Stimulated activated CD8-positive, alpha-beta memory T cell treated with anti-CD3 and anti-CD28 coated beads, Interleukin-4, amount 100 ng/mL, for 1 hour (primary cell): ENCODE measurements at places on chromosomes 16 and 17.

GRCh38 chr17:37643869-37644268 lies 623 bp upstream of the DDX52 start:
- no peak for DNase-seq

- no peak for DNase-seq
Measured at GRCh38 chr17:82424001-82424862, 5.8 kb upstream of the OGFOD3 start.

DNA sequence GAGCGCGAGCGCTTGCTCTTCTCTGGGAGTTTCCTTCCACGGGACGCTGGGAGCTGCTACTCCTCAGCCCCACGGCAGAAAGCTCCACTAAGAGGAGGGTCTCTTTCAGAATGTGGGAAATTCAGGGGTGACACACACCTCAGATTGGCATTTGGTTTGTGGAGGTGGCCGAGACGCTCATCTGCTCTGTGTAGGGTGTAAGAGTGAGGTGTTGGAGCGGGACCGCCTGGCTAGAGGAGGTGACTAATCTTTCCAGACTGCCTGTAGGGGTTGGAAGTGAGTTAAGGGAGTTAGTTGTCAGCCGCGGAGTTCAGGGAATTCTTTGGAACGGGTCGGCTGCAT lies 735 bp downstream of the PSMD11 start:
- DNase-seq = no peak

- DNase-seq = no peak
Measured at GRCh38 chr17:66767154-66767933, 67.6 kb upstream of the CACNG5 start.

- no peak for DNase-seq
Measured at GRCh38 chr16:14566599-14566998, 63.5 kb downstream of the PARN start.

- no peak for DNase-seq
Measured at GRCh38 chr17:38892083-38892482, 22.2 kb downstream of the LASP1 start.

- no peak for DNase-seq
Measured at GRCh38 chr16:86714166-86714565, 135.8 kb downstream of the FOXL1 start.

GRCh38 chr16:87608400-87608985 lies 6.2 kb downstream of the JPH3 start:
- no peak for DNase-seq

- no peak for DNase-seq
Measured at GRCh38 chr16:533391-534123, 6.0 kb downstream of the CAPN15 start.

- DNase-seq = no peak
Measured at GRCh38 chr16:35184356-35184870, 1725.0 kb downstream of the TP53TG3F start.

DNA sequence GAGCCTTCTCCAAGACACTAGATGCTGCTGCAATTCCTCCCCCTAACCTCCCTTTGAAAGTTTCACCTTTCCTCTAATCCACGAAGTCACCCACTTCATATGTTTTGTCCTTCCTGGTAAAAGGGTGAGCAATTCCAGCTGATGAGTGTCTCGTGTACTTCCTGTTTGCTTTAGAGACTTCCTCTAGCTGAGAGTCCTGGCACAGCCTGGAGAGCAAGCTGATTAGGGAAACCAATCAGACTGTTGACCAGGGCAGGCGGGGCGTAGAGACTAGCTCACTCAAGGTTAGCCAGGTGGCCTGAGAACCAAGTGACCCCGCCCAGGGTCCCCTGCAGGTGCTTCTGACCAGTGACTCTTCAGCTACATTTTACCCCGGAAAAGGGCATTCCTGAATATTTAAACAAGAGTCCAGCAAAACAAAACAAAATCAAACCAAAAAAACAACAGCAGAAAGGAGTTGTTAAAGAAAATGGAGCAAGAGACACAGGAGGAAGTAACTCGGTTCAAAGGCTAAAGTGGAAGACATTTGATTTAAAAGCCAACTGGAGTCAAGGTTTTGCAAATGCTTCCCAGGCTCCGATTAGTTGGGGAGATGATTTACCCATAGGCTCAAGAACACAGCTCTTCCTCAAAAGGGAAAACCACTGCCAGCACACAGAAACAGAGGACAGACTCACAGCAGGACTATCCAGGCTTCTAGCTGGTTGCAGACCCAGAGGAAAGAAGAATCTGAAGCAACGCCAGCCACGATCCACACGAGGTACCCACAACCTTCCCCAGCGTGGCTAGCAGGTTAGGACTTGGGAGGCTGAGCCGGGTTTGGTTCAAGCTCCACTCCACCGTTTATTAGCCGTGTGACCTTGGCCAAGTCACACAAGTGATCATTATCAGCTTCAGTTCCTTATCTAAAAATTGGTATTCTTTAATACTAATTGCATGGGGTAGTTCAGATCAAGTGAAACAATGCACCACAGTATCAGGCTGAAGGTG lies 13.4 kb downstream of the HSPB9 start:
- no peak for DNase-seq

- DNase-seq = no peak
Measured at GRCh38 chr17:78255029-78255656, 23.7 kb downstream of the TMEM235 start.

DNA sequence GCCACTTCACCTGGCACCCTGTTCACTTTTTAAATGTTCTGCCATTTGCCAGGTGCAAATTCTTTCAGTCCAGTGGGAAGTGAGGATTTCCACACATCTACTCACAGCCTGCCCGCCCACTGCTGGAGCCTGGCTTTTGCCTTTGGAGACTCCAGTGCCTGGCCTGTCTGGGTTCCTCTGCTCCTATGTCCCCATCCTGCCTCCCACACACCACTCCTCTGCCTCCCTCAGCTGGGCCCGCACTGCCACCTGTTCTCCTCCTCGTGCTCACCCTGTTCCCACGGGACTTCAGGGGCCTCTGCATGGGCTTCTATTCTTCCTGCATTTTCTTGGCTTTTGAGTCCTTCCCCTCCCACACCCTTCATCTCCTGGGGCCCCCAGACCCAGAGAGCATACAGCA lies 7.9 kb upstream of the NDRG4 start:
- no peak for DNase-seq

DNA sequence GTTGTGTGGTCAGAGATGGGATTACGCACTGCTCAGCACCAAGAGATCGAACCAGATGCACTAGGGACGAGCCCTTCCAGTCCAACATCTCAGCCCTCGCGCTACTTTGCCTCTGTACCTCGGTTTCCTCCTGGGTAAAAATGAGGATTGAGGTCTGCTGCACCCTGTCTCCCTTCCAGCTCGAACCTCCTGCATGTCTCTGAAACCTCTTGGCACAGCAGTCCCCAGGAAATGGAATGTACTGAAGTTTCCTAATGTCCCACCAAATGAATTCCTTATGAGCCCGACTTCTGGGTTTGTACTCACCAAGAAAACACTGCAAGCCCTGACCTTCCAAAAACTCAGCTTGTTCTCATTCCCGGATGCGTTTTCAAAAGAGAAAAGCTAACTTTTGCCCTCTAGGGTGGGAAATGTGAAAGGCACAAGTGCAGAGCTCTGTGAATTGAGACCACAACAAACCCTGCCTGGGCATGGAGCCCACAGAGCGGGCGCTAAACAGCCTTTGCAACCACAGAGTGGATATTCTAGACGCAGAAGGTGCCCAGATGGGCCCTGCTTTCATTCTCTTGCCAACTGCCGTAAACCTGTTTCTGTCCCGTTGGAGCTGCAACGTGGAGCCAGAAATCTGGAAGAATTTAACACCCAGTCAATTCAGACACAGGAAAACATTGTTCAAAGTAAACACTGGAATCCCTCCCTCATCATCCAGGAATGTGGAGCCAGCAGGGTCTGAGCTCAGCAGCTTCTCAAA lies 10.3 kb downstream of the CDRT4 start:
- DNase-seq = no peak

GRCh38 chr17:72667096-72668063 lies 425.1 kb downstream of the SLC39A11 start:
- DNase-seq = no peak

- DNase-seq = no peak
Measured at GRCh38 chr16:86710602-86710950, 132.2 kb downstream of the FOXL1 start.

DNA sequence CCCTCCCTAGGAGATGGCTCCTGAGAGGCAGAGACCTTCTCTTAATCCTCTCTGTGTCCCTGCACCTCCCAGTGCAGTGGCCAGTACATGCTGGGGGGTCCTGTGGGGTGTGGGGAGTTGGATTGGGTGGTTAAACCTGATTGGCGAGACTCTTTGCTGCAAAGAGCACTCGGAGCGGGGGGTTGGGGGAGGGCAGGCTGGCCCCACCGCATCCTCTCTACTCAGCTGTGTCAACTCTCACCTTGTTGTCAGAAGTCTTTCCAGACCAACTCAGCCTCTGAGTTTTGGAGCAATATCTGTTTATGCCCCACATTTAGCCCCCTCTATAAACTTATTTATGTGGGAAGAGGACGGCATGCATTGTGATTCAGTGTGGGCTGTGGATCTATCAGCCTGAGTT lies 40.0 kb downstream of the SMARCE1 start:
- no peak for DNase-seq

GRCh38 chr17:82334204-82334621 lies 647 bp upstream of the SECTM1 start:
- no peak for DNase-seq

GRCh38 chr16:46828943-46829342 lies 2.0 kb downstream of the C16orf87 start:
- DNase-seq = no peak

DNA sequence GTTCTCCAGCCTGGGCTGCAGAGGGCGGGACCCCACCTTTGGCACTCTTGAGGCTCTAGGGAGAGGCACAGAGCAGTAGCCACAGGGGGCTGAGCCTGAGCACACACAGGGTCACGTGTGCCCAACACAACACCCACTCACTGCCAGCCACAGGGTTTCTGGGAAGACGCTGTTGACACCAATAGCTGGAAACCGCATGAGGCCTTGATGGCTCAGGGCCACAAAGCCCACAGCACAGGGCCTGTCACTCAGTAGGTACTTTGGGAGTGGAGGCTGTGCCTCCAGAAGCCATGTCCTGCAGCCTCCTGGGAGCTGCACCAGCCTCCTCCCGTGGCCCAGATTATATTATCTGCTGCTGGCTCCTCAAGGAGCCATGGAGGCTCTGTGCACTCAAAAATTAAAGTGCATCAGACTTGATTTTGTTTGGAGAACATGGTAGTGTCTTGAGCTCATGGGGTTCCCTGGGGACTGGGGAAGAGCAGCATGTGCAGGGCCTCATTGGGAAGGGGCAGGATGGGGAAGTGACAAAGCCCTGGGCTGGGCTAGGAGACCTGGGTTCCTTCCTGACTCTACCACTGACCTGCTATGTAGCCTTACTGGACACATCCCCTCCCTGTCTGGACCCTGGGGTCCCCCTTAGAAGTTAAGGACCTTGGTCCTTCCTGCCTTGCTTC lies 12.5 kb upstream of the SREBF1 start:
- peak; percentile 45 for DNase-seq

DNA sequence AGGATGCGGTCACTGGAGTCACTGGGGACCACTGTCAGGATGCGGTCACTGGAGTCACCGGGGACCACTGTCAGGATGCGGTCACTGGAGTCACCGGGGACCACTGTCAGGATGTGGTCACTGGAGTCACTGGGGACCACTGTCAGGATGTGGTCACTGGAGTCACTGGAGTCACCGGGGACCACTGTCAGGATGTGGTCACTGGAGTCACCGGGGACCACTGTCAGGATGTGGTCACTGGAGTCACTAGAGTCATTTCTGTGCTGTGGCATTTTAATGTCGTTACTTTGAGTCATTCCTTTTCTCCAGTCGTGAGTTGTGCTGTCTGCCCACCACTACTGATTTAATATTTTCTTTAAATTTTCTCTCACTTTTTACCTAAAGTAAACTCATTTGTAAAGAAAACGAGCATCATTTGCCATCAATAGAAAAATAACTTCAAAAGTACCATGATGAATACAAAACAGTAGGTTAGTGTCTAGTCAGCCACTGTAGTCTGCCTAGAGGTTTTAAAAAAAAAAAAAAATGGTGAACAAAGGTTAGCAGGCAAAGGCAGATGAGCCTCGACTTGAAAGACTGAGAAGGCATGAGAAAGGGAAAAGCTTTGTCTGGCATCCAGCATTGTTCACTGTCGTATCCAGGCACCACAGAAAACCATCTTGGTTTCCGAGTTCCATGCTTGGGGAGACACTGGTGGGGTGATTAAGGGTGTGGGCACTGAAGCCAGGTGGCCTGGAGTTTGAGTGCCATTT lies 346.6 kb downstream of the SNX29 start:
- DNase-seq = no peak

DNA sequence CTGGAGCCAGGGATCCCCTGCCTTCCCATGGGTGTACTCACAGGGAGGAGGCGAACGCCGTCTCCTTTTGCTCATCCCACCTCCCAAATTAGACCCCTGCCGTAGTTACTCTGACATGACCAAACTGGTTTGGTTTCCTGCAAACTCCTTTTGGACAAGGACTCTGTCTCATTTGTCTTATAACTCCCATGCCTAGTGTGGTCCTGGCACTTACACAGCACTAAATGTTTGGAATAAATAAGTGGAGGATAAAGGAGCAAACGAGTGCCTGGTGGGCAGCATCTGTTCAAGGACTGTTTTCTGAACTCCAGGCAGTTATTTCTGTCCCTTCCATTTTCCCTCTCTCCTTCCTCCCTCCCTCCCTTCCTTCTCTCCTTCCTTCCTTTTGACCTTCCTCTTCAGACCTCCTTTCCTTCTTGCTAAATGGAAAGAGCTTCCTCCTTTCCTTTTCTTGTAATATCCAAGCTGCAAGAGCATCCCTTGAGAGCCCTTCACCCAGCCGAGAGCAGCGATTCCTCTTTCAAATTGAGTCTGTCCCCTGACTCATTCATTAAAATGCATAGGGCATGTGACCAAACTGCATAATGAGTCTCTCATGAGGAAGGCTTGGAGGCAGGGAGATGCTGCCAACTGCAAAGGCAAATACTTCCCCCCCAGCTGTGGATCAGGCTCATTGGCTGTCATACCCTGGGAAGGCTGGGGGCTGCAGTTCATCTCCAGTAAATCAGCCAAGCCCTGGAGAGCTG lies 36.8 kb downstream of the CHD9 start:
- DNase-seq = no peak

- no peak for DNase-seq
Measured at GRCh38 chr17:32357615-32358014, 7.7 kb downstream of the ZNF207 start.

- DNase-seq = no peak
Measured at GRCh38 chr16:67805718-67806427, 487 bp downstream of the RANBP10 start.

DNA sequence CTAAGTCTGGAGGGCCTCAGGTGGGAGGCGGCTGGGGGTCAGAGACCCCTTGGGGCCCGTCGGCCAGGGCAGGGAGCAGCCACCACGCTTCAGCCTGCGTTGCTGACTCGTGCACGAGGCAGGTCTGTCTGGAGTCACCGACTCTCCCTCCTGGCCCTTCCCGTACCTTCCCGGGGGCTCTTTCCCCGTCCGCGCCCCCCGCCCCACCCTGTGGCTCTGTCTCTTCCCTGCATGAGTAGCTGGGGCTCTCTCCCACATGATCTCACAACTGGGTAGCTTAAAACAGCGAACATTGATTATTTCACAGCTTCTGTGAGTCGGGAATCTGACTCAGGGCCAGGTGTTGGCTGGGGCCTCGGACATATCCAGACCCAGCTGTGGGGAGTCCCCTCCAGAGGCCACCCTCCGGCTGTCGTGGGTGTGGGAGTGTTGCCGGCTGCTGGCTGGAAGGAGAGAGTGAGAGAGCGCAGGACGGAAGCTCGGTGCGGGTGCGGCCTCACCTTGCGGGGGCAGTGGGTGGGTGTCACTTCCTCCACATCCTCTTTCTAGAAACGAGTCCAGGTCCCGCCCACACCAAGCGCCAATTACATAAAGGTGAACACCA lies 17.3 kb downstream of the BAHCC1 start:
- peak; percentile 25 for DNase-seq

GRCh38 chr16:27824786-27825185 lies 238.7 kb downstream of the GSG1L start:
- DNase-seq = no peak
